T-cell (primary cell): ENCODE measurements at places on chromosomes 16 and 17. TPM values are rescaled to one million over a fixed set of nuclear protein-coding genes. Genes with fewer than 3 reads are reported as not detected.

DNA sequence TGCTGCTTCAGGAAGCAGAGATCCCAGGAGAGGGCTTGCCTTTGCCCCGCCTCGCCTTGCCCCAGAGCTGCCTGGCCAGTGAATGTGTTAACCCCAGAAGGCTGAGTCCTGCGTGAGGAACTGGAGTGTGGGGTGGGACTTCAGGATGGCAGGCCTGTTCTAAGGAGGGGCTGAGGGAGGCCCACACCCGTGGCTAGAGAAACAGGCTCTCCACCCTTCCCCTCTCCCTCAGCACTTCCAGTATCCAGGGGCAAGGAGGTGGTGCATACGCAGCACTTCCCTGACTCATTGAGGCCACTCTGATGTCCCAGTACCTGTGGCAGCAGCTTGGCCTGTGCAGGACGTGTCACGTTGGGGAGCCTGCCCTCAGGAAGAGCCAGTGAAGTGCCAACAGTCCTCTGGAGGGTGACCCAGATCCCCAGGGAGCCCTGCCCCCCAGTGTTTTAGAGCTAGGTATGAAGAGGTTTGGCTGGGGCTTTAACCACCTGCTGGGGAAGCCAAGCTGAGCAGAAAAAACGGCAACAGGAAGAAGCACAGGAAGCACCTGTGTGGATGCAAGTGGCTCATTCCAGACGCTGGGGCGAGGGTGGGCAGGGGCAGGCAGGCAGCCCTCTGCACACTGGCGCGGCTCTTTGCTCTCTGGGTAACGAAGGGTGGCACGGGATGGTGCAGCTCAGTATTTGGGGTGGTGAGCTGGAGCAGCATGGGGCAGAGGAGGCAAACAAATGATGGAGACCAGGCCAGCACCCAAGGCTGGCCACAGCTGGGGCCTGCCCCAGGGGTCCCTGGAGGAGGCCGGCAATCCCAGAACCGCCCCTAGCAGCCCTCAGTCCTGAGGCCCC lies 14.7 kb upstream of the CTCF start:
- DNase-seq, result peak; percentile 49

GRCh38 chr17:35245196-35245486 lies 2.3 kb downstream of the SLFN5 start:
- DNase-seq, result no peak

GRCh38 chr17:80953471-80954315 lies 37.9 kb upstream of the CHMP6 start:
- DNase-seq, result no peak

The CLEC19A gene
- not detected for total RNA-seq

GRCh38 chr17:9239246-9239792 lies 218.0 kb downstream of the NTN1 start:
- no peak for DNase-seq

DNA sequence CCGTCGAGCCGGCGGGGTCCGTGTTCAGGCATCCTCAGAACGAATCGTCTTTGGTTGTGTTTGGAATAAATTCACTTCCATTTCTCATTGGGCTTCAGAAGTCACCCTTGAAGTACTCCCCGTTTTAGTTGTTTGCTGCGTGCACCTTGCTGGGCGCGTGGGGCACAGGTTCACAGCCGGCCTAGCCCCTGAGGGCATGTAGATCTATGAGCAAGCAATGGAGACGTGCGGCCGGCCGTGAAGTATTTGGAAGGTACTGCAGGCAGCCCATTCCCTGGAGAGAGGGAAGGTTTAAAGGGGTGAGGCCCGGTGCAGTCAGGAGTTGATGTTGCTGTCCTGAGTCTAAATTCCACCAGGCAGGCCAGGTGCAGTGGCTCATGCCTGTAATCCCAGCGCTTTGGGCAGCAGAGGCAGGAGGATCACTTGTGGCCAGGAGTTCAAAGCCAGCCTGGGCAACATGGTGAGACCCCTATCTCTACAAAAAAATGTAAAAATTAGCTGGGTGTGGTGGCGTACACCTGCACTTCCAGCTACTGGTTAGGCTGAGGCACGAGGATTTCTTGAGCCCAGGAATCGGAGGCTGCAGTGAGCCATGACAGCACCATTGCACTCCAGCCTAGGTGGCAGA lies 714 bp downstream of the ACSF3 start:
- DNase-seq, result no peak

- DNase-seq, result no peak
These were observed at the start of gene KLHL10 for GRCh38 chr17:41837761-41838538. Gene KLHL10, plus strand, starts transcription at chr17:41837825. Its CDS starts 108 bp downstream, at chr17:41837933.

DNA sequence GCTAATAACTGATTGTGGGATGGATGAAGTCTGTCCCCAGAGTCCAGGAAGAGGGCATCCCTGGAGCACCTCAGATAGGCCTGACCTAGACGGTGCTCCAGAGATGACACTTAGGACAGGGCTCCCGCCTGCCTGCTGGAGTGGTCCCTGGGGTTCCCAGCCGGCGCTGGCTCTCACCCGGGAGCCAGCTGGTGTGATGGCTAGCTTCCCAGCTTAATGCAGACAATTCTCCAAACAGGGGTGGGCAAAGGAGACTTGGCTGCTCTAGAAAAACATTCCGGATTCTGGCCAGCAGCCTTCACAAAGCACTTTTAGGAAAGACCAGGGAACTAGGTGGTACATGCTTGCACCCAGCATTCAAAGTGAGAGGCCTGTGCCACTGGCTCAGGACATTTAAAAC lies 18.6 kb downstream of the ACE start:
- no peak for DNase-seq

GRCh38 chr17:80260069-80260535 lies 550 bp upstream of the RNF213 start:
- DNase-seq, result peak; percentile 72

GRCh38 chr17:29283496-29283895 lies 10.5 kb downstream of the NUFIP2 start:
- no peak for DNase-seq

DNA sequence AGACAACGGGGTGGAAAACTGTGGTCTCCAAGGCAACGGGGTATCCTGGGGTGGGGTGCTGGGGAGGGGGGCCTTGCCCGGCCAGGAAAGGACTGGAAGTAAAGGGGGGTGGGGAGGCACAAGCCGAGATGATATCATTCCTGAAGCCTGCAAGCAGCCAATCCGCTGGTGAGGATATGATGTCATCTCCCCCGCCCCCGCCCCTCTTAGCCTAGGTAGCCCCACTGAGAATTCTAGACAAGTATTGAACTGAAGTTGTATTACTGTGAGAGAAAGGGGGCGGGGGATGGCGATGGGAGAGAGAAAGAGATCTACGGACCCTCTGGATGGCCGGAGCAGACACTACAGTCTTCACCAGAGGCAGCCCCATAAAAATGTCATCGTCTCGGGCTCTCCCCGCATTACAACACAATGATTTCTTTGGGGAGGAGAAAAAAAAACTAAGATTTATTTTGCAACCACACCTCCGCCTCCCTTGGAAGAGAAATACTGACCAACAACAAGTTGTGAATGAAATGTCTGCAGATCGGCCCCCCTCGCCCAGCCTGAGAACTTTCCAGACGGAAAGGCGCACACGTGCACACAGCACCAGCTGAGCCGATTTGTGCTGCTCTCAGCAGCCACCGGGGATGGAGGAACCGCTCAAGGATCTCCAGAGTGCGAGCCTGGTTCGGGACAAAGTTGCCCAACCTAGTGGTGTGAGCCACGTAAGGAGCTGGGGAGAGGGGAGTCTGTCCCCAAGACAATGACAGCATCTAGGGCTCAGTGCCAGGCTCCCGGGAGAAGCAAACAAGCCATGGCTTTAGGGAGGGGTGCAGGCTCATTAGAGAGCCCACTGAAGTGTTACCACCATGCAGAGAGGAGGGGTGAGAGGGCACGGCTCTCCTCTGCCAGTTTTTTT lies 222.1 kb downstream of the SOX9 start:
- no peak for DNase-seq

- DNase-seq, result peak; percentile 63
These were observed 873 bp downstream of the SETD1A start for GRCh38 chr16:30958175-30959079.

DNA sequence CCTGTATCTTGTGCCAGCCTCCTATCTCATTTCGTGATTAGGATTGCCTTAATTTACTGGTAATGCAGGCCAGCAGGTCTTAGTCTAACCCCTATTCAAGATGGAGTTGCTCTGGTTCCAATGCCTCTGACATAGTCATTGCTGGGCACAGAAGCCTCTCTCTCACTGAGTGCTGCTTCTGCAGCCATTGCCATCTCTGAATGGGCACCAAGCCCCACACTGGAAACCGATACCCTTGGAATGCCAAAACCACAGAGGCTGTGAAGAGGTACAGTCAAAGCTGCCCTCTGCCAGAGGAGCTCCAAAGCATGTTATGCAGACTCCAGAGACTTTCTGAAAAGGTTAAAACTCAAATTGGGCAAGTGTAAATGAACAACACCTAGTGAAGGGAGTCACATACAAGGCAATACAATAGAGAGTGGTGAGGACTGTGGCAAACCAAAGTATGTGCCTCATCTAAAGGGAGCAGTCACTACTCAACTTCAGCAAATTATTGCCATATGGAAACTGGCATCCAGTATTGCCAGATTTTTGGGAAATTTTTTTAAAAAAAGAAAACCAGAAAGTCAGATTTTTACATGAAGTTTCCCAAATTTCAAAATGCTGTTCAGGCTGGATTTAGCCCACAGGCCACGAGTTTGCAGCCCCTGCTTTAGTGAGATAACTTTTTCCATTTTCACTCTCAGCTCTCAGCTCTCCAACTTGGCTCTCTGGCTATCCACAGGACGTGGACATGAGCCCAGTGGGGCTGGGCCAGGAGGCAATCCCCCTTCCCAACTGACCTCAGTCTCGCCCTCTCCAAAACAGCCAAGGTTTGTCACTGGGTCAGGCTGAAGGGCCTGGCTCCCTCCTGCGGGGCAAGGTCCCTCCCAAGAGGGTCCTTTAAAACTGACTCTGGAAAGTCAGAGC lies 2.1 kb upstream of the MMP2 start:
- DNase-seq, result no peak

The TEFM gene
- 9.5 TPM for total RNA-seq

GRCh38 chr17:73921306-73921705 lies 277.1 kb upstream of the SDK2 start:
- DNase-seq, result no peak

DNA sequence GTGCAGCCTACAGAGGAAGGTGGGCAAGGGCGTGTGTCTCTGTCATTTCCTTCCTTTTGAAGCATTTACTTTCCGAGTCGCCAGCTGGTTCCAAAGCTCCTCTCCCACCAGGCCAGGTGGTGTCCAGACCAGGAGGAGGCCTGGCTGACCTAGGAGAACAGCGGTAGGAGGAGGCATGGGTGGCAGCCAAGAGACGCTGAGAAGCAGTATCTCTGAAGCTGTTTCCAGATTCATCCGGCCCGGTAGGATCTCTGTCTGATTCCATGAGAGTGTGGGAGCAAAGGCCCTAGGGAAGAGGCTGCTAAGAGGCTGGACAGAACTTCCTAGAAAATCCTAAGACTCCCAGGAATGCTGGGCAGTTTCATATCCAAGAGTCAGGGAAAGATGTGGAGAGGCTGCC lies 20.3 kb downstream of the MEOX1 start:
- DNase-seq, result no peak

DNA sequence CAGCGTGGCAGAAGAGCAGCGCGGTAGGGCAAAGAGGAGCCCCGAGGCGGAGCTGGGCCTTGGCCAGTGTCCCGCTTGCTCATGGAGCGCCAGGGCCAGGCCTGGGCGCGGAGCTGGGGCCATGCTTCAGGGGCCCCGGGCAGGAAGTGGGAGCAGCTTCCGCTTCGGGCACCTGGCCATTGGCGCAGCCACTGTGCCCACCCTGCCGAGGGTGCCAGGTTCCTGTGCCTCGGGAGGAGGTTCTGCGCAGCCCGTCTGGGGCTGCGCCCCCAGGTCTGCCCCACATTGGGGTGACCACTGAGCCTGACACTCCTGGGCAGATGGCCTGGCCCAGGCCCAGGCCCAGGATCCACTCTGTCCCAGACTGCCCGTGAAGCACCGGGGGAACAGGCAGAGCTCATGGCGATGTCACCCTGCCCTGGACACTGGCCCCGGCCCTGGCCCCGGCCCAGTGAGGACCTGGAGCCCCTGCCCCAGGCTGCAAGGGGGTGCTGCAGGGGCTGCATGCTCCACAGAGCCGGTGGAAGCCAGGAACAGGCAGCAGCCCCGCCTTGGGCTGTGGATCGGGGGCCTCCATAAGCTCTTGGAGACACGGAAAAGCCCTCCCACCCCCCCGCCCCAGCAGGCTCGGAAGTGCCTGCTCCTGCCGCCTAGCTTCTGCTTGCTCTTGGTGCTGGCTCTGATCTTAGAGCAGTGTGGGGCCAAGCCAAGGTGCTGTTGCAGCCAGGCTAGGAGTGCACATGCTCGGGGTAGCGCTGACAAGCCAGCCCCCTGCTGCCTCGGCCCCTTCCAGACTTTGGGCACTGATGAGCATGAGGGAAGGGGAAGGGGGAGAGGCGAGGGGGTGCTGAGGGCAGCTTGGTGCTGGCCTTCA lies 35.9 kb upstream of the FOXJ1 start:
- no peak for DNase-seq

DNA sequence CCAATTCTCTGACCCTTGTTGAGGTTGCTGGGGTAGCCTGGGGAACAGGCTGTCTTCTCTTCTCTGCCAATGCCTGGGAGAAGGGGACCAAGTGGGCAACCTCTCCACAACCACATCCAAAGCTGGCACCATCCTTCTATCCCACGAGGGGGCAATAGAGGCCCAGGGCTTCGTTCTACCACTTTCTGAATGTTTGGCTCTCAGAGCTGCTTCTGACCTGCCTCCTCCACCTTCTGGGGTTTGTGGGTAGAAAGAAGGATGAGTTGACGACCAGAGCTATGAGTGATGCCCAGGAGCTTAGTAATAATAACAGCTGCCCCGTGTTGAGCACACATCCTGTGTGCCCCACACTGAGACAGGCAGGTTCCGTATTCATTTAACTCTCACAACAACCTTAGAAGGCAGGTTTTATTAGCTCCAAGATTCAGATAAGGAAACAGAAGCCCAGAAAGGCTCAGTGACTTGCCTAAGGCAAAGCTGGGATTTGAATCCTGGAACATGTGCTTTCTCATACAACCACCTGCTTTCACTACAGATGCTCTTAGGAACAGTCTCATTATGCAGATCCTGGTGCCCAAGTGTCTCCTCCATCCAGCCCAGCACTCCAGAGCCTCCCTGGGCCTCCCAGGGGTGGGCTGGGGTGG lies 11.1 kb downstream of the TSPOAP1 start:
- DNase-seq, result peak; percentile 56

The MYH13 gene
- not detected for total RNA-seq
